AG10803 (cell line): ENCODE measurements at places on chromosomes 16 and 17.

- DNase-seq = no peak
These were observed 5.1 kb downstream of the PITPNA start for GRCh38 chr17:1557355-1558095.

- DNase-seq = no peak
These were observed 58.6 kb upstream of the DNAH9 start for GRCh38 chr17:11539637-11540036.

DNA sequence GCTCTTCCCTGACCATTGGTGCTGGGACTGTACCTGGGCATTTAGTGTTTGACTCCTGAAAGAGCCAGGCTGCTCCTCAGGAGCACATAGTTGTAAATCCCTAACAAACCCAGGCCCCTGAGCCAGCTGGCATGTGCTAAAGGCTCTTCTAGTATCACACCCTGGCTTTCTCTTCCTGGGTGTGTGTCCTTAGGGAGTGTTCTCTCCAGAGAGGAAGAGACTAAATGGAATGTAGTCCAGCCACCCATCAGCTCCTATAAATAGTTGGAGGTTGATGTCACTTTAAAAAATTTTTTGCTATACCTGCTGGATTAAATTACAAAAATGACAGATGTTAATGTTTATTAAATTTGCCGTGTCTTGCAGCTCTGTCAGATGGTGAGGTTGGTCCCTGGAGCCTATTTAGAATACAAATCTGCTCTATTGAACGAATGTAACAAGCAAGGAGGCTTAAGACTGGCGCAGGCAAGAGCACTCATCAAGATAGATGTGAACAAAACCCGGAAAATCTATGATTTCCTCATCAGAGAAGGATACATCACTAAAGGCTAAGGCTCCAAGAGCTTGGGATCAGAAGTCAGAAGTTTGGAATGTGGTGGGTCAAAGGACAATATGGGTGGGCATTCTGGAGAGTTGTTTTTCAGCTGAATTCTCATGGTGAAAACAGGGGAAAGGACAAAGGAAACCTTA is 13.1 kb upstream of the DUSP14 start:
- DNase-seq = peak; percentile 82

DNA sequence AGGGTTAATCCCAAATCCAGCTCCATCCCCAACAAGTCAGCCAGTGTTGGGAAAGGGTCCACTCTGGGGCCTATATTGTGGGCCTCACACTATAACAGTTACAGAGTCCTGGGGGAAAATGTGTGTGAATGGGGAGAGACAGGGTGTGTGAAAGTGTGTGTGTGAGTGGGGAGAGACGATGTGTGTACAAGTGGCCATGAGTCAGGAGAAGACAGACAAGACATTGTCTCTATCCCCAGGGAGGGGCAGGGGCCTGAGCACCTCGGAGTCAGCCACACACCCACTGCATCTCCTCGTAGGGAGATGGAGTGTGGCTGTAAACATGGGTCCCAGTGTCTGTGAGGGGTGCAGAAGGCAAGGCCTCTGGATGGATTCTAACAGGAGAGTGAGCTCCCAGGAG is 2.9 kb downstream of the CRHR1 start:
- DNase-seq = no peak

- DNase-seq = peak; percentile 15
These were observed at the start of gene FMNL1 for GRCh38 chr17:45221081-45222013. TSS of gene FMNL1 (plus strand) at chr17:45221885. CDS start at chr17:45222125, 240 bp downstream.

- no peak for DNase-seq
These were observed 128.5 kb downstream of the SPACA3 start for GRCh38 chr17:33120103-33120502.

GRCh38 chr17:2713881-2714280 is 2.3 kb upstream of the CLUH start:
- no peak for DNase-seq

DNA sequence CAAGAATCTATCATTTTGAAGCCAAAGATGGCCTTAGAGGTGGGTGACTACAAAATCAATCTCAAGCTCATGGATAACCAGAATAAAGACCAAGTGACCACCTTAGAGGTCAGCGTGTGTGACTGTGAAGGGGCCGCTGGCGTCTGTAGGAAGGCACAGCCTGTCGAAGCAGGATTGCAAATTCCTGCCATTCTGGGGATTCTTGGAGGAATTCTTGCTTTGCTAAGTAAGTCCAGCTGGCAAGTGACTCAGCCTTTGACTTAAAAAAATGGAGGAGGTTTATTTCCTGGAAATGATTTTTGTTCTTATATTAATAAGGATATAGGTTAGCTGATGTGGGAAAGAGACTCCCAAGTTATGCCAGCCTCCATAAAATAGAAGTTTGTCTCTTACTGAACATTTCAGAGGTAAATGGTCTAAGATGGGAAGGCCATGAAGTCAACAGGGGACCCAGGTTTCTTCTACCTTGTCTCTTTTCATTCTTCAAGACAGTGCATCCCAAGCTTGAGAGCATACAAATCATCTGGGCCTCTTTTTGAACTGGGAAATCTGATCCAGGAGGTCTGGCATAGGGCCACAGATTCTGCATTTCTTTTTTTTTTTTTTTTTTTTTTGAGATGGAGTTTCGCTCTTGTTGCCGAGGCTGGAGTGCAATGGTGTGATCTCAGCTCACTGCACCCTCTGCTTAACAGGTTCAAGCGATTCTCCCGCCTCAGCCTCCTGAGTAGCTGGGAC is 19.8 kb upstream of the TANGO6 start:
- peak; percentile 96 for DNase-seq

DNA sequence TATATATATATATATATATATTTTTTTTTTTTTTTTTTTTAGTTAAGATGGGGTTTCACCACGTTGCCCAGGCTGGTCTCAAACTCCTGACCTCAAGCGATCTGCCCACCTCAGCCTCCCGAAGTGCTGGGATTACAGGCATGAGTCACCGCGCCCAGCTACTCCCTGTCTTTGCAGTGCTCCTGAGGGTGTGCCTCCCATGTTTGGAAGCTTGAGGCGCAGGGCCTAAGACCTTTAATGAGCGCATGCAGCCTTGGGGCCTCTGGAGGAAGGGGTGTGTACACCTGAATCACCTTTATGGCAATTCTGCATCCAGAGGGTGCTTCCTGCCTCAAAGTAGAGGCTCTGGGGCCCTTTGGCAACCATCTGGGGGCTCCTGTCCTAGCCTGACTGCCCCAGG is 219.4 kb upstream of the CIBAR2 start:
- DNase-seq = no peak

- DNase-seq = peak; percentile 41
These were observed 11.6 kb downstream of the FBXL19 start for GRCh38 chr16:30934827-30935557.

GRCh38 chr16:31352376-31353115 is 2.4 kb upstream of the ITGAX start:
- no peak for DNase-seq

- DNase-seq = no peak
These were observed 2.6 kb upstream of the SETD1A start for GRCh38 chr16:30954993-30955392.

DNA sequence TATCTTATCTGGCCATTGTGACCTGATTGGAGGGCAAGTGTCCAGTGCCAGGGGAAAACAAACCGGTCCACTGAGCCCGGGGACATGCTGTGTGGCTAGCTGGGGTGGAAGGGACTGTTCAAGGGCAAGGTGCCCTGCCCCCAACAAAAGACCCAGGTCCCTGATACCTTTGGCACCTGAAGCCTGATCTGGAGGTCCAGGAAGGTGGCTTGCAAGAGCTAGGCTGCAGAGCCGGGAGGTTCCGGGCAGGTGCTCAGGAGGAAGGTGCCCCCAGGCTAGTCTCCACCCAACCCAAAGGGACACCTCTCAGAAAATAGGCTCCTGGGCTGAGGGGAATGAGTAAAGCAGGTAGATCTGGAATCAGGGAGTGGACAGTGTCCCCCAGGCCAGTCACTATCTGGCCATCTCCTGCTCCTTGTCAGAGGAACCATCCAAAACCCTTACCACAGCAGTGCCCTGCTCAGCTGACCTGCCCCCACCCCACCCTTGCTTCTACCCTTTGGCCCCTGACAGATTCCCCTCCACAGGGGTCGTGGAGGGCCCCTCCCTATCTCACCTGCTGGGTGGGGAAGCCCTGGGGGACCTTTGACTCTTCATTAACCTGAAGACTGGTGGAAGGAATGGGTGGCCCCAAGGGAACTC is 6.2 kb downstream of the NAT9 start:
- DNase-seq = no peak

- no peak for DNase-seq
These were observed 77.5 kb downstream of the SYCE1L start for GRCh38 chr16:77276661-77277060.

- no peak for DNase-seq
These were observed 1.7 kb upstream of the CCNF start for GRCh38 chr16:2427526-2427925.

DNA sequence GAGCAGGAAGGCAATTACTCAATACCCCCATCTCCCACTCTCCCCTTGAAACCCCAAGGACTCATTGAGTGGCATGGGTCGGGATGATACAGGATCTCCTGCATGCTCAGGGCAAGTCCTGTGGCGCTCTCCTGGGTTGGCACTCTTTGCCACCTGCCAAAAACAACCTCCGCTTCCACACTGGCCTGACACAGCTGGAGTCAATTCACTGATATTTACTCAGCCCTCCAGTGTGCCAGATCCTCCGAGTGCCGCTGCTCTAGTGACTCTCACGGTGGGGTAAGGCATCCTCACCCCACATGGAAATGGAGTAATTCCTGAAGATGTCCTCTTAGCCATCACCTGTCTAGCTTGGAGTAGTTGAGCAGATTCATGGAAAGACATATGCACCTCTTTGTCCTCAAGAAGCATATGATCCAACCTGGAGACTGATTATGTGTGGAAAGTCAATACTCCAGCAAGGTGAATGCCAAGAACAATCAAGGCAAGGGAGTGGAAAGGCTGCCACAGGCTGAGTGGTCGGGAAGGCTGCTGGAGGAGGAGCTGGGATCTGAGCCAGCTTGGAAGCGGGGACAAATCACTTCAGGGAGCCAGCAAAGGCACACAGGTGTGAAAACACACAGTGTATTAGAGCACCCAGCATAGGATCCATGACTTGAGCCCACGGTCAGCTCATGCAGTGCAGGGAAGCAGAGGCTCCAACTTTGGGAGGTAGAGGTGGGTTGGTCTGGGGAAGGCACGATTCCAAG is 12.6 kb upstream of the GOSR2 start:
- DNase-seq = no peak

- no peak for DNase-seq
These were observed 81.1 kb downstream of the MSI2 start for GRCh38 chr17:57337390-57337789.

DNA sequence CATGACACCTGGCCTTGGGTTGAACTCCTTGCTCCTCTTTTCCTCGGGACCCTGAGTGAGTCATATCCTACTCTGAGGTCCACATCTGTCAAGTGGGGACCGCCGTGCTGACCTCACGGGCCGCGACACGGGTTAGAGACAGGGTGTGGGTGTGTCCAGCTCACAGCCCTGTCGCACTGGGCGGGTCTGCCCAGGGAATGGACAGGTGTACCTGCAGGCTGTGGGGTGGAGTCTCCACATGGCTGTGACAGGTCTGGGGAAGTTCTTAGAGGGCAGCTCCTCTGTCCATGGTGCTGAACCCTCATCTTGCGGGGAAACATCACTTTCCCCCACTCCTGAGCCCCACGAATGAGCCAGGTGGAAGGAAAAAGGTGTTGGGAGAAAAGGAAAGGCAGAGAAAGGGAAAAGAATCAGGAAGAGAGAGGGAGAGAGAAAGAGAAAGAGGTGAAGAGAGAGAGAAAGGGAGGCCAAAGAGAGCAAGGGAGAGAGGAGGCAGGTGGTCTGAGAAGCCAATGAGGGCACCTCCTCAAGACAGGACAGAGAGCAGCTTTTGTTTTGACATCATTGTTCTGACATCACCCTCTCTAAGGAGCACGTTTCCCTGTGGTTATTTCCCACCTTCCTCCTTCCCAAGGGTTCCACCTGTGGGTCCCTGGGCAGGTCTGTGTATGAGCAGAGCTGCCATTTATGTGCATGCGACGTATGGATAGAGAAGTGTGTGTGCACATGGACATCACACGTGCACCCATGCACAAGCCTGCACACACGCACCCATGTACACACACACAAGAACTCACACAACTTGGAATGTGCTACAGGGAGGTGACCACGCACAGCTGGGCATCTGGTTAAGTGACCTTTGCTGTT is 32.6 kb upstream of the CBFA2T3 start:
- no peak for DNase-seq

- DNase-seq = no peak
These were observed 6.4 kb upstream of the FAM83G start for GRCh38 chr17:19010729-19011505.

GRCh38 chr16:67673712-67674580 is 7.3 kb downstream of the C16orf86 start:
- no peak for DNase-seq

DNA sequence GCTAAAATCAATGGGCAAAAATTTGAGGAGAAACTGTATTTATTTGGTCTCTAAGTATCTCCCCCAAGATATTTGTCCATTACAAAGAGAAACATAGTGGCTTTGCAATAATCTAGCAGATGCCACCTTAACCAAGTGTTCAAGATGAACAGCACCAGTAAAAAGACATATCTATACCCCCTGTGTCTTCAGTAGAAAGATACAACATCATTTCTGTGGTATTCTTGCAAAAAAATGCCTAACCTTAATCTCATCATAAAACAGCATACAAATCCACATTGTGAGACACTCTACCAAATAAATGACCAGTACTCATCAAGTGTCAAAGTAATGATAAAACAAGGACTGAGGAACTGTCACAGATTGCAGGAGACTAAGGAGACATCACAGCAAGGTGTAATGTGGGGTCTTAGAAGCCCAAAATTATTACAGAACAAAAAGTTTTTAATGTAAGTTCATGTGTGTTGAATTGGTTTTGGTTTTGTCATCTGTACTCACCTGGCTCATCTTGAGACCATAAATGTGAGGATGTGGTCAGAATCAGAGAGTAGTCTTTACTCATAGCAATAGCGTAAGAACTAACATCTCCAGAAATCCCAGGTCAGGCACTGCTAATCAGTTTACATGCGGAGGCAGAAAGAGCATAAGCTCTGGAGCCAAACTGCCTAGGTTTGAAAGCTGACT is 77.2 kb downstream of the AATF start:
- DNase-seq = no peak

GRCh38 chr16:23964136-23964535 is 128.4 kb downstream of the PRKCB start:
- no peak for DNase-seq

- DNase-seq = peak; percentile 5
These were observed 132.4 kb downstream of the CA10 start for GRCh38 chr17:52026075-52026474.
